ENCODE measurements at places on chromosomes 2 and 18.

GRCh38 chr2:200590090-200590489 is 4.3 kb downstream of the AOX1 start:
- DNase-seq: no peak
- no peaks in the 10 kb centered on the region for H3K36me3 ChIP-seq
- peaks cover 10% of the 10 kb centered on the region for H3K27me3 ChIP-seq
- H3K27ac ChIP-seq: no peak overlapping the region

GRCh38 chr2:70921839-70922234 is 13.9 kb upstream of the ATP6V1B1 start:
- H3K4me1 ChIP-seq: no peaks in the 10 kb centered on the region
- peaks cover 6% of the 10 kb centered on the region for H3K27me3 ChIP-seq
- H3K36me3 ChIP-seq: no peaks in the 10 kb centered on the region
- H3K4me3 ChIP-seq: no peak overlapping the region
- H3K27ac ChIP-seq: no peak overlapping the region

GRCh38 chr18:70256184-70256583 is 32.7 kb upstream of the SOCS6 start:
- no peak overlapping the region for H3K27ac ChIP-seq
- no peak for DNase-seq
- H3K27me3 ChIP-seq: no peaks in the 10 kb centered on the region
- no peak overlapping the region for H3K4me3 ChIP-seq
- no peaks in the 10 kb centered on the region for H3K36me3 ChIP-seq

DNA sequence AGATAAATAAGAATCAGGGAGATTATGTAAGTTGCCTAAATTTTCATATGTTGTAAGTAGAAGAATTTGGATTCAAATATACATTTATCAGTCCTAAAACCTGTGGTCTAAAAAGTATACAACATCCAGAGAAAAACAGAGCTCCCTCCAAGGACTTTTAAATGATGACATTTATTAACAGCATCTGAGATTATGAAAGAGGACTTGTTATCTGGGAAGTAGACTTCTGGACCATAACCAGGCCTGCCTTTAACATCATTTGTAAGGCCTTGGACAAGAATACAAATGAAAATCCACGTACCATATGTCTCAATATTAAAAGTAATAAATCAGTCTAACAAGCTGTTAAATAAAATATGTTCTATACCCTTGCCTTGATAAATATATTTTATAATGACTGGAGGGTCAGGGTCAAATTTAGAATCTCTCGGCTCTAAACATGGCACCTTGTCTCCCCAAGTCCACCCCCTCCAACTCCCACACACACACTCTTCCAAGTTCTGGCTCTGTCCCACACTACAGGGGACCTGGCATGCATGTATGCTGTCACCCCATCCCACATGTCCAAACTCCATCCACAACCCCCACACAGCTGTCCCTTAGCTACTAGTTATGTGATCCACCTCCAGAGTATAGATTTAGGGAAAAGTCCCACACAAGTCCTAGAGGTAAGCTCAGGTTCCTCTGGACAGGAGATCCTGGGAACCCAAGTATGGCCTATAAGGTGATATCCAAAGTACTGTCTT is 382.6 kb downstream of the CDH2 start:
- H3K36me3 ChIP-seq: no peaks in the 10 kb centered on the region
- no peak overlapping the region for H3K27ac ChIP-seq
- no peak for DNase-seq
- H3K4me1 ChIP-seq: no peaks in the 10 kb centered on the region

GRCh38 chr2:55862246-55862645 is 61.3 kb downstream of the EFEMP1 start:
- H3K27me3 ChIP-seq: no peaks in the 10 kb centered on the region
- H3K27ac ChIP-seq: no peak overlapping the region
- H3K36me3 ChIP-seq: no peaks in the 10 kb centered on the region
- peak; percentile 47 for DNase-seq
- H3K4me1 ChIP-seq: peaks cover 12% of the 10 kb centered on the region

DNA sequence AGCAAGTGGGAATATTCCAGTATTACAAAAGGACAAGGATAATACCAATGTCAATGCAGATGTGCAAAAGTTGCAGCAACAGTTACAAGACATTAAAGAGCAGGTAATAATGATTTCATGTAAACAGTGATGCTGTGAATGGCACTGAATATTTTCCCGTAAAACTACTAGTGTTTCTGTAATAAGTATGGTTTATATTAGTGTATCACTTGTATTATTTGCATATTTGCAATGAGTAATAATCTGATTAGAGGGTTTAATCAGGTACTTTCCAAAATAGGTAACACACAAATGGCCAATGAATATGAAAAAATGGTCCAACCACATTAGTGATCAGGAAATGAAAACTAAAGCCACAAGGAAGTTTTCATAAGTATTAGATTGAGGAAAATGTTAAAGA is 118.0 kb downstream of the MIB1 start:
- H3K27ac ChIP-seq: no peak overlapping the region
- H3K36me3 ChIP-seq: peaks cover 50% of the 10 kb centered on the region
- no peak overlapping the region for H3K4me3 ChIP-seq
- no peak for DNase-seq
- H3K4me1 ChIP-seq: no peaks in the 10 kb centered on the region
- no peaks in the 10 kb centered on the region for H3K27me3 ChIP-seq

DNA sequence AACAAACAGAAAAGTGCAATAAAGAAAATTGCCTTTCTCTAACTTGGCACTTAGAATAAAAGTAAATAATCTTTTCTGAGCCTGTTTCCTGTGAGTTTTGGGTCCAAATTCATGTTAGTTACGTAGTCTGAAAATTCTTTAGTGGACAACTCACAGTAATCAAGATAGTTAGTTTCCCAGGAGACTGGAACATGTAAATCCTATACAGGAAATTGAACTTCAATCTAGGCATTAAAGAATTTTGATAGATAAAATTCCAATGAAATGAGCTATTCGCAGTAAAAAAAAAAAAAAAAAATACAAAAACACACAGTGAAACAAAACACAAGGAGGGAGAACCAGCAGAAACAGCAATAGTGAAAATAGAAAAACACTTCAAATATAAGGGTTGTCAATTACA is 83.8 kb upstream of the REG3G start:
- no peaks in the 10 kb centered on the region for H3K36me3 ChIP-seq
- no peaks in the 10 kb centered on the region for H3K27me3 ChIP-seq
- no peak for DNase-seq
- H3K4me1 ChIP-seq: no peaks in the 10 kb centered on the region
- H3K27ac ChIP-seq: no peak overlapping the region

- H3K36me3 ChIP-seq: no peaks in the 10 kb centered on the region
- no peaks in the 10 kb centered on the region for H3K4me1 ChIP-seq
- H3K4me3 ChIP-seq: no peak overlapping the region
- no peaks in the 10 kb centered on the region for H3K27me3 ChIP-seq
Measured at GRCh38 chr2:107595749-107596148, 230.9 kb upstream of the RGPD4 start.

DNA sequence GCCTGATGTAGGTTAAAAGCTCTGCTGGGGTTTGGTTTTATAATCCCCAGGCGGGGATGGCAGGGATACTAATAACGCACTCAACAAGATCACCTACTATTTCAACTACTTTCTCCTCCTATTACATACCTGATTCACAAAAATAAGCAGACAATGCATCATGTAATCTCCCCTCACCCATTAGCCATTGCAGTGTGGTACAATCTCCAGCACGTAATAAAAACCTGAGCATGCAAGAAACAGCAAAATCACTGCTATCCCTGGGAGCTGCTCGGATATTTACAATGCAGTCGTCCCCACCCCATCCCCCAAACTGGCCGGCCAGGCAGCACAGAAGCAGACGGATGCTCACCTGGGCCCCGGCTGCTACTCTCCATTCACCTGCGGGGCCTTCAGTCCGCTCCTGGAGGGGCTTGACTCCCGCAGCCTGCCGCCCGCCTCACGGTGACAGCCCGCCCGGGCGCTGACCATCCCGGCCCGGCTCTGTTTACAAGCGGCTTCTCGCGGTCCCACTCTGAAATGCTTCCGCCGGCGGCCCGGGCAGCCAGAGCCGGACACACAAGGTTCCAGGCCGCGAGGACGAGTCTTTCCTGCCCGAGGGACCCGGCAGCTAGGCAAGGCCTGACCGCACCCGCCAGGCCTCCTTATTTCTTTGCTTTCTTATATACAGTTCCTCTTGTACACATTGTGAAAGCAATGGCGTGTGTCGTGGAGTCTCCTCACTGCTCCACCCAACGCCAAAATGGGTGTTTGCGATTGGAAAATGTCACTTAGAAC is at the start of gene PLEKHM3:
Gene PLEKHM3 (minus strand): TSS at position 491 of the 777 bp plus-strand sequence. CDS start 23,888 bp downstream, outside the sequence.
- peak within 1 kb of the TSS; percentile 95 for H3K27ac ChIP-seq
- H3K4me1 ChIP-seq: peaks cover 20% of the 10 kb centered on the region
- peak; percentile 89 for DNase-seq
- H3K27me3 ChIP-seq: no peaks in the 10 kb centered on the region
- H3K4me3 ChIP-seq: peak within 1 kb of the TSS; percentile 91

DNA sequence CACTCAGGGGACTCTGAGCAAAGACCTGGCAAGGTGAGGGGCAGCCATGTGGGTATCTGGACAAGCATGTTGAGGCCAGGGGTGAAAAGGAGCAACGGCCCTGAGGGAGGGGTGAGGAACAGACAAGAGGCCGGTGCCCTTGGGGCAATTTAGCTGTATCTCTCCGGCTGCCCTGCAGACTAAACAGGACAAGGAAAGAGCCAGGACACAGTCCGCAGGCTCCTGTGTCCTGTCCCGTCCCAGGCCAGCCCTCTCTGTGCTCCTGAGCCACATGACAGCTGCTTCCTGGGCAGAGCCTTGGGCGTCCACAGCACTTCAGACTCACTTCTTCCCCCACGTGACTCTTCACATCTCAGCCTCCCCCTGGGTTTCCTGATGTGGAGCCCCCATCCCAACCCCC is 206.1 kb downstream of the KLHL29 start:
- H3K27ac ChIP-seq: no peak overlapping the region
- no peaks in the 10 kb centered on the region for H3K36me3 ChIP-seq
- no peaks in the 10 kb centered on the region for H3K4me1 ChIP-seq
- no peak for DNase-seq
- H3K4me3 ChIP-seq: no peak overlapping the region
- H3K27me3 ChIP-seq: no peaks in the 10 kb centered on the region

DNA sequence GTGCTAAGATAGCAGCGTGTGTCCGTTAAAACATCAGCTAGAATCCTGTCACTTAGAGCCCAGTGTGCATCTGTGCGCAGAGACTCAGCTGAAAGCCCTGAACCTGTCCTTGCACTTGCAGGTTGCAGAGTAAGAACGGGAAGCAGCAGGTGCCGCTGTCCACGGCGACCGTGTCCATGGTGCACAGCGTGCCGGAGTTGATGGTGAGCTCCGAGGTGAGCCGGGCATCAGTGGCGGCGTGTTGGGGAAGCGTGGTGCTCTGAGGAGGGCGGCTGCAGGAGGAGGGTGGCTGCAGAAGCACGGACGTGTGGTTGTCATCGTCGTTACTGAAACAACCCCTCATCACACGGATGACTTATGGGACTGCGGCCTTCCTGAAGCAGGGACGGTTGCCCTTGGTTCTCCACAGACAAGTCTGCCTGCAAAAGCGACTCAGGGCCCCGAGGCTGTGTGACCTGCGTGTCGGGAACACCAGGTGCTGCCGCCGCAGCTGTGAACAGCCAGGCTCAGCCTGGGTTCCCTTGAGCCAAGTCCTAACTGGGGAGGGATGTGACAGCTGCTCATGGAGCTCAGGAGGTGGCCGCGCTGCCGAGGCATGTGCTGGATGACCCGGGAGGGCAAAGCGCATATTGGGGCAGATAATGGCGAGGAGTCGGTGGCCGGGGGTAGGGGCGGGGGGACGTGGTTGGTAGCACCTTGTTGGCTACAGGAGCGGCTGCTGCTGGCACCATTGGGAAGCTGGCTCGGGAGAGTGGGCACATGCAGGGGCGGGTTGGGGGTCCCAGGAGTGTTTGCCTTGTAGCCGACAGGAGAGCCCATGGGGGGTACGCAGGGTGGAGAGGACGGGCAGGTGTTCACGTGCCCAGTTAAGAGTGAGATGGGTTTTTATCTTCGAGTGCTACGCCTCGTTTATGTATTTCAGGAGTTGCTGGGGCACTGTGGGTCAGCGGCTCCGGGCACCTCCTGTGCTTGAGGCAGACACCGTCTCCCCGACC is 16.6 kb downstream of the CTDP1 start:
- no peak overlapping the region for H3K27ac ChIP-seq
- H3K36me3 ChIP-seq: peaks cover 61% of the 10 kb centered on the region
- H3K4me3 ChIP-seq: no peak overlapping the region

- no peak overlapping the region for H3K4me3 ChIP-seq
- DNase-seq: no peak
- H3K36me3 ChIP-seq: no peaks in the 10 kb centered on the region
- no peak overlapping the region for H3K27ac ChIP-seq
Measured at GRCh38 chr2:28507796-28508764, 12.2 kb downstream of the PLB1 start.

GRCh38 chr2:33496726-33497125 is 20.3 kb downstream of the RASGRP3 start:
- no peak overlapping the region for H3K4me3 ChIP-seq
- no peak for DNase-seq

DNA sequence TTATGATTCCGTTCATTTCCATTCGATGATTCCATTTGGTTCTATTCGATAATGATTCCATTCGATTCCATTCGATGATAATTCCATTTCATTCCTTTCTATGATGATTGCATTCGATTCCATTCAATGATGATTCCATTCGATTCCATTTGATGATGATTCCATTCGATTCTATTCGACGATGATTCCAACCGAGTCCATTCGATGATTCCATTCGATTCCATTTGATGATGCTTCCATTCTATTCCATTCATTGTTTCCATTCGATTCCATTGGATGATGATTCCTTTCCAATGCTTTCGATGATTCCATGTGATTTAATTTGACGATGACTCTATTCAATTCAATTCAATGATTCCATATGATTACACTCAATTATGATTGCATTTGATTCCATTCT is 1093.5 kb downstream of the RPIA start:
- no peak overlapping the region for H3K4me3 ChIP-seq
- no peak overlapping the region for H3K27ac ChIP-seq
- no peak for DNase-seq

DNA sequence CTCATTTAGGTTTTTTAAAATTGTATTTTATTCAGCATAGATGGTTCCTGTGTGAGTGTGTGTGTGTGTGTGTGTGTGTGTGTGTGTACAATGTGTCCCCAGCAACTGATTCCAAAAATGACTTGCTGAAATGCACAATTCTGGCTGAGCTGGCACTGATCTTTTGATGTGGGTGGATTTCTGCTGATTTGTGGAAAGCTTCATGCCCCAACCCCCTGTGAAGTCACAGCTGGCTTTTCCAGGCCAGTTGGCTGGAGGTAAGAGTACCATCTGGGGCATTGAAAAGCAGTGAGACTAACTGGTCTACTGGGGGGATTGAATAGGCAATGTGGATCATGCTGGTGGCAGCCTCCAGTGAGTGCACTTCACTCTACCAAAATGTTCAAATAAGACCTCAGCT is 187.2 kb downstream of the LRRTM1 start:
- DNase-seq: no peak
- H3K27ac ChIP-seq: no peak overlapping the region
- H3K4me1 ChIP-seq: no peaks in the 10 kb centered on the region
- no peak overlapping the region for H3K4me3 ChIP-seq
- no peaks in the 10 kb centered on the region for H3K36me3 ChIP-seq

Measured in CD14-positive monocyte (primary cell).